ENCODE measurements at places on chromosomes 7 and 10. TPM values are rescaled to one million over a fixed set of nuclear protein-coding genes. Genes with fewer than 3 reads are reported as not detected.

The FAM25C gene
- total RNA-seq, result not detected

The MSS51 gene
- 1.1 TPM for total RNA-seq

The CUBN gene
- 2.2 TPM for total RNA-seq

The BRAT1 gene
- 16.8 TPM for total RNA-seq

The VPS50 gene
- 36.1 TPM for total RNA-seq

Data from bronchial smooth muscle cell (primary cell).